ENCODE measurements at places on chromosomes 16 and 17.

DNA sequence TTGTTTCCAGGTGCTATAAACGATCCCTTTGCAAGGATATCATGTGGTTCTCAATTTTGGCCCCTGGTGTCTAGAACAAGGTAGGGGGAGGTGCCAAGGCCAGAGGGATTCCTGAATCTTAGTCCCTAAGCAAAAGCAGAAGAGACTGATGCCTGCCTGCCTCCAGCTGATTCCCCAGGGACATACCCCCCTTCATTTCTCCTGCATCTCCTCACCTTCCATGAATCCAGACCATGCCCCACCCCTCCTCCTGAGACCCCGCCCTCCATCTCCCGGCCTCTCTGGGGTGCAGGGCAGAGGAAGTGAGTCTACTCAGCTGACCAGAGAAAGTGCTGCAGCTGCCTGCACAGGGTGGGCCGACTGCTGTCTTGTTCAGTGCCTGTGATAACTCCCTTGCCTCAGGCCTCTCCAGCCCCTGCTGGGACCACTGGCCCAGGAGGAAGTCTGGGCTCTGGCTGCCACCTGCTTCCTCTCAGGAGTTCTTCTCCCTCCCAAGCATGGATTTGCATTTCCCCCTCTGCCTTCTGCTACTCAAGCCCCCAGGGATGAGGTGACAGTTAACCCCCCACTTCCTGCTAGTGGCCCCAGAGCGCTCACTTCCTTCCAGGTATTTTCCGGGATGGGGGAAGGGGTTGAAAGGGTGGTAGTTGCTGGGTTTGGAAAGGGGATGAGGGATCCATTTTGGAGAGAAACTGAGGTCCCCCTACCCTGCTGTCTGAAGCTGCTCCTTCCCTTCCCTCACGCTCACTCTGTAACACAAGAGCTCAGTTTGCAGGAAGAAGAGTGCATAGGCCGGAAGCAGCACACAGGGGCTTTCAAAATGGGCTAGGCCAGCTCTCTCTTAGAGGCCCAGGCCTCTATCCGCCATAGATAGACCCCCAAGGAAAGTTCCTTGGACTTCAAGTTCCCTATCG, 10.5 kb upstream of the TSPOAP1 start:
- DNase-seq = no peak

GRCh38 chr17:34706029-34706428, 126.6 kb downstream of the TMEM132E start:
- DNase-seq = no peak

GRCh38 chr16:56425439-56425832, at the start of gene AMFR:
AMFR (minus strand) TSS chr16:56425545; CDS start chr16:56425327, 218 bp downstream.
- DNase-seq = peak; percentile 36

GRCh38 chr16:58492735-58493134, 7.2 kb upstream of the NDRG4 start:
- no peak for DNase-seq

GRCh38 chr16:23394141-23394831, 58.7 kb downstream of the COG7 start:
- DNase-seq = no peak

GRCh38 chr16:30040221-30040620, 9.2 kb upstream of the TLCD3B start:
- DNase-seq = no peak
